Activated naive CD8-positive, alpha-beta T cell treated with anti-CD3 and anti-CD28 coated beads for 36 hours (primary cell): ENCODE measurements at places on chromosomes 3 and 15. TPM values are rescaled to one million over a fixed set of nuclear protein-coding genes. Genes with fewer than 3 reads are reported as not detected.

DNA sequence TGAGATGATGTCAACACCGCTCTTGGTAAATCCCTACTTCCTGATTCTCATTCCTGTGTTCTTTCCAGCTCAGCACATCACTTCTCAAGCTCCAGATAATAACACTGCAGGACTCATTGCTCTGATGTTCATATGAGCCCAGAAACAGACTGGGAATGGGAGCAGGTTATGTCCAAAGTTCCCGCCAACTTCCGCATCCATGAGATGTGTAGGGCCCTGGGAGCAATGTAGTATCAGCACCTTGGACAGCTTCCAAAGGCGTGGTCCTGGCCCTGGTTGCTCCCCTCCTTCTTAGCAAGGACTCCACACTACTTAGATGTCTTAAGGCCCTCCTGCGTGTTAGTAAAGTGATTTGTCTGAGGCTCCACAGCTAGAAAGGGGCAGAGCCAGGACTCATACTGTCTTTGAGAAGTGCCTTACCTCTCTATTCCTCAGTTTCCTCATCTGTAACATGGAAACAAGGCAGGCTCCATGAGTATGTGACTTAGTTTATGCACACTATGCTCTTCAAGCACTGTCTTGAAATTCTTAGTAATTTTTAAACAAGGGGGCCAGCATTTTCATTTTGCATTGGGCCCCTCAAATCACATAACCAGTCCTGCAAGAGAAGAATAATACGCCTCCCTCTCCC lies 27.9 kb upstream of the SLC6A1 start:
- H3K36me3 ChIP-seq, result no peaks in the 10 kb centered on the region
- H3K27me3 ChIP-seq, result peaks cover 16% of the 10 kb centered on the region
- no peak overlapping the region for H3K4me3 ChIP-seq
- H3K4me1 ChIP-seq, result no peaks in the 10 kb centered on the region
- DNase-seq, result no peak

DNA sequence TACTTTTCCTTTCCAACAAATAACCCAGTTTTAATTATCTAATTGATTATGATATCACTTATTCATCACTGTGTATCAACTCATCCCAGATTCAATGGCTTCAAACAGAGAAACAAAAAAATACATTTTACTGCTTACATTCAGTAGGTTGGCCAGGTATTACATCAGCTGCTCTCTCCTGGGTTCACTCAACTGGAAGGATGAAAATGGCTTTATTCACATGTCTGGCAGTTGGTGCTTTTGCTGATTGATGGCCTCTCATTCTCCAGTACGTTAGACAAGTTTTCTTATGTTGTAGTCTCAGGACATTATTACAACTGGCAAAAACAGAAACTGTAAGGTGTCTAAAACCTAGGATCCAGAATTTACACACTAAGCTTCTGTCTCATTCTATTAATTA lies 811.0 kb upstream of the ALCAM start:
- H3K4me3 ChIP-seq, result no peak overlapping the region
- H3K27ac ChIP-seq, result no peak overlapping the region
- no peaks in the 10 kb centered on the region for H3K4me1 ChIP-seq
- H3K27me3 ChIP-seq, result peaks cover 4% of the 10 kb centered on the region

GRCh38 chr15:71136793-71137518 lies 21.7 kb downstream of the THSD4 start:
- H3K4me3 ChIP-seq, result no peak overlapping the region
- H3K36me3 ChIP-seq, result no peaks in the 10 kb centered on the region
- H3K4me1 ChIP-seq, result no peaks in the 10 kb centered on the region
- no peak for DNase-seq

GRCh38 chr3:150775001-150775599 lies 12.1 kb upstream of the SIAH2 start:
- no peaks in the 10 kb centered on the region for H3K27me3 ChIP-seq
- no peaks in the 10 kb centered on the region for H3K4me1 ChIP-seq
- H3K36me3 ChIP-seq, result no peaks in the 10 kb centered on the region
- H3K4me3 ChIP-seq, result no peak overlapping the region
- no peak for DNase-seq

DNA sequence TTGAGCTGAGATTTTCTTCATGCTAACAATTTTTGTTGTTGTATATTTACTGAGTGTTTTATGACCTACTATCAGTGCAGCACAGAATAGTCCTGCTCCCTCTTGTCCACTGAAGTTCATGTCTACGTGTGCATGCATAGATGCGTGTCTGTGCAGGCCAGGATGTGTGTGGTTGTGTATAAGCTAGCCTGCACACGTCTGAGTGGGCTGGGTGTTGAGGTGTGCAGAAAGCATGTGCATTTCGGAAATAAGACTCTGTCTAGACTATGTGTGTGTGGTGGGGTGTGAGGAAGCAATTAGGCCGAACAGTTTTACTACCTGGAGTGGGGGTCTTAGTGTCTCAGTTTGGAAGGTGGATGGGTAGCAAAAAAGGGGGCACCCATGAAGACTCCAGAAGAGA lies 39.2 kb downstream of the ATP2B2 start:
- no peak for DNase-seq
- peaks cover 23% of the 10 kb centered on the region for H3K27me3 ChIP-seq
- no peaks in the 10 kb centered on the region for H3K36me3 ChIP-seq
- no peak overlapping the region for H3K27ac ChIP-seq

DNA sequence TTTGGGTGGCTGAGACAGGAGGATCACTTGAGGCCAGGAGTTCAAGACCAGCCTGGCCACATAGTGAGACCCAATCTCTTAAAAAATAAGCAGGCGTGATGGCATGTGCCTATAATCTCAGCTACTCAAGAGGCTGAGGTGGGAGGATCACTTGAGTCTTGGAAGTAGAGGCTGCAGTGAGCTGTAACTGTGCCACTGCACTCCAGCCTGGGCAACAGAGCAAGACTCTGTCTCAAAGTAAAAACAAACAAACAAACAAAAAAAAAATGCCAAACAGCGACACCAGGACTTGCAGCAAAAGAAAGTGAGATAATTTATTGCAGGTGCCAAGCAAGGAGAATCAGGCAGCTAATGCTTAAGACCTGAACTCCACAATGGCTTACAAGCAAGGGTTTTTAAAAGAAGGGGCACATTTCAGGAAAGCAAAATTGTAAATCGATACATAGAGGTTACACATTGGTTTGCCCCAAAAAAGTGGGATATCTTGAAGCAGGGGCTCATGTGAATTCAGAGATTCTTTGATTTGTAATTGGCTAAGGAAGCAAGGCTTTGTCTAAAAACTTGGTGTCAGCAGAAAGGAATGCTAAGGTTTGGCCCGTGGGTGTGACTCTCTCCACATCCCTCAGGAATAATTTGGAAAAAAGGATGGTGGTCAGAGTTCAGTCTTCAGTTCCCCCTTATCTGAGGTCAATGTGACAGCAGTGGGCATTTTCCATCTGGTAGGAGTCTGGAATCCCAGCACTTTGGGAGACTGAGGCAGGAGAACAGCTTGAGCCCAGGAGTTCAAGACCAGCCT lies 5.2 kb upstream of the MPI start:
- H3K4me3 ChIP-seq, result no peak overlapping the region
- no peak for DNase-seq
- H3K27me3 ChIP-seq, result no peaks in the 10 kb centered on the region

- no peaks in the 10 kb centered on the region for H3K36me3 ChIP-seq
- H3K27me3 ChIP-seq, result no peaks in the 10 kb centered on the region
- H3K4me1 ChIP-seq, result no peaks in the 10 kb centered on the region
- no peak overlapping the region for H3K4me3 ChIP-seq
- no peak overlapping the region for H3K27ac ChIP-seq
These were observed 41.3 kb upstream of the TRIM42 start for GRCh38 chr3:140636406-140637138.

DNA sequence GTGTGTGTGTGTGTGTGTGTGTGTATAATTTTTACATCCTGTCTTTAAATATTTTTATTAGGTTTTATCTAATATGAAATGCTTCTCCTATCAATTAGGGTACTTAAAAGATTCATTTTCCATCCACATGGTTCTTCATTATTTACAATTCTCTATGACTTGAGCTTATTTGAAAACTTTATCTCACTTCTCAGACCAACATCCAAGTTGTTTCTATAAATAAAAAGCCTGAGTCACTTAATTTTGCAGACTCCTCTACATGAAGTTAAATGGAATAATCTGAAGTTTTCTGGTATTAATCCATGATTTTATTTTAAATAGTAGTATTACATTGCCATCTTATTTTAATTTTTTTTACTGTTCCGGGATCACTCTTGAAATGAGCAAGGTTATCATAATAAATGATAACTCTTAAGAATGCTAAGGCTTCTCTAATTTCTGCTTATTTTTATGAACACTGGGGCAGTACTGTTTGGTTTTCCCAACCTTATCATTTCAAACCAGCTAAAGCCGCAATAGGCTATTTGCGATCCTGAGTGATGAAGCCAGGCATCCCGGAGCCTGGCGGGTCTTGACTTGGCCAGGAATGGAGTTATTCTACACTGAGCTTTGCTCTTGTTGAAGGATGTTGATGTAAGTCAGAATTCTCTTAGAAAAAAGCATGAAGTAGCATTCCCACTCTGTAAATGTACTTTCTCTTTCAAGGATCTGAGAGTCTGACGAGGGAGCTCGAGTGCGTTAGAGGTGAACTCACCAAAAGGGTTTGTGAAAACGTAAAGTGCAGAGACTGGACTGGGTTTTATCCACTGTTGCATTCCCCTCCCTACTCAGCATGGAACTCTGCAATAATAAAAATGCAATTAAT lies 220.2 kb upstream of the LRTM1 start:
- no peak overlapping the region for H3K27ac ChIP-seq
- H3K27me3 ChIP-seq, result no peaks in the 10 kb centered on the region
- H3K4me3 ChIP-seq, result no peak overlapping the region

- no peak for DNase-seq
- H3K4me3 ChIP-seq, result no peak overlapping the region
- H3K4me1 ChIP-seq, result peaks cover 5% of the 10 kb centered on the region
- no peaks in the 10 kb centered on the region for H3K36me3 ChIP-seq
- peaks cover 7% of the 10 kb centered on the region for H3K27me3 ChIP-seq
- H3K27ac ChIP-seq, result no peak overlapping the region
These were observed 22.9 kb downstream of the GRAMD2A start for GRCh38 chr15:72174551-72175165.

HYAL1 gene
- 0.35 TPM for total RNA-seq

NXPE3 gene
- 22.5 TPM for total RNA-seq

C3orf22 gene
- not detected for total RNA-seq

PRR20G gene
- total RNA-seq, result not detected
